Activated T-helper 9 cell treated with anti-CD3 and anti-CD28 coated beads, Interleukin-2, amount 50 U/mL, for 16 hours (primary cell): ENCODE measurements at places on chromosomes 2 and 18.

DNA sequence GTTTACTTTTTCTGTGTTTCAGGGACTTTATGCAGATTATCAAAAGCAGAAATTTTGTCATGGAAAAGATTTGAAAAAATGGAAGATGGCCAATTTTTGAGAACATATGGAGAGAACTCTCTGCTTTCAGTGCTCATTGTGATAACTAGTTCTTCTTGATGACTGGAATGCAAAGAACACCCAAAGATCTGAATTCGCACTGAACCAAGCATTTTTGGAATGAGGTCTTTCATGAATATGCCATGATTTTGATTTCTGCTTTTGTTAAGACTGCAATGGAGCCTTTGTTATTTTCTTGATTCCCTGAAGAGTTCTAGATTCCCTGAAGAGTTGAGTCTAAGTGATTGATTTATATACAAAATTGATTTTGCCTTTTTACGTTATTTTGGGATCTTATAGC, 124.1 kb downstream of the FMNL2 start:
- no peak for DNase-seq

DNA sequence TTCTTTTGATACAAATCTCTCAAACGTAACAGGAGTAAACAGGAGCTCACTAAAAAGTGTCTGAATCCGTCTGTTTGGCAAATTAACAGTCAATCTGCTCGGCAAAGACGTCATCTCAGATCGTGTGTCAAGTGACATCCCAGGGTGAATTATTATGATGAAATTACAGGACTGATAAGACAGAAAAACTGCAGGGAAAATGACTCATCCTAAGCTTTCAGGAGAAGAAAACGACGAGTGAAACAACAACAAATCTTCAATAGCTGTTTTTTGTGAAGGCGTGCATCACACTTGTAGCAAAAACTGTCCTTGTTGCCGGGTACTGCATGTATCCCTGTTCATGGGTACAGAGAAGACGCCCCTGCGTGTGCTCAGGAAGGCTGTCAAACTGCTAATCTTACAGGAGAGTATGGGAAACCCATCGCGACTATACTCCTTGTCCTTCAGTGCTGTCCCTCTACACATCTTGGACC, 24.9 kb downstream of the EPB41L3 start:
- no peak for DNase-seq

DNA sequence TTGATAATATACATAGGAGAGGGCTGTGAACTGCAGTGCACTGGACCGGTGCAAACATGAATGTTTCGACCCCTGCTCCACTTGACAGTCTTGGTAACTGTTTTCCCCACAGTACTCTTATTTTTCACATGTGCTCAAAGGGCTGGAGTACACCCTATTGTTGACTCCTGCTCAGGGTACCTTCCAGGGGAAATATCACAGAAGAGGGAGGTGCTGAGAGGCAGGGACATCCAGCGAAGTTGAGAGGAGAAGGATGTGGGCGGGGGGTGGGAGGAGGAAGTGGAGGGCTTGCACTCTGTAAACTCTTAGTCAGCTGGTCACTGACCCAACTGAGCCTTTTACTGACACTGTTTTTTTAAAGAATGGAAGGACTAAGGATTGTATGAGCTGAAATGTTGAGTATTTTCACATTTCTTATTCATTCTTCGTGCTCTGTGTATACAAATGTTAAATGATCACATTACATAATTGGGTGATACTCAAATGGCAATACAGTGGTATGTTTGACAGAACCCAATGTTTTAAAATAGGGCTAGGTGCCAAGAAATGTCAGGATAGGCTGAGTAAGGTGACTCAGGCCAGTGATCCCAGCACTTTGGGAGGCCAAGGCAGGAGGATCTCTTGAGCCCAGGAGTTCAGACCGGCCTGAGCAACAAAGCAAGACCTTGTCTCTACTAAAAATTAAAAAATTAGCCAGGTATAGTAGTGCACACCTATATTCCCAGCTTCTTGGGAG, 10.0 kb downstream of the INPP4A start:
- no peak for DNase-seq

DNA sequence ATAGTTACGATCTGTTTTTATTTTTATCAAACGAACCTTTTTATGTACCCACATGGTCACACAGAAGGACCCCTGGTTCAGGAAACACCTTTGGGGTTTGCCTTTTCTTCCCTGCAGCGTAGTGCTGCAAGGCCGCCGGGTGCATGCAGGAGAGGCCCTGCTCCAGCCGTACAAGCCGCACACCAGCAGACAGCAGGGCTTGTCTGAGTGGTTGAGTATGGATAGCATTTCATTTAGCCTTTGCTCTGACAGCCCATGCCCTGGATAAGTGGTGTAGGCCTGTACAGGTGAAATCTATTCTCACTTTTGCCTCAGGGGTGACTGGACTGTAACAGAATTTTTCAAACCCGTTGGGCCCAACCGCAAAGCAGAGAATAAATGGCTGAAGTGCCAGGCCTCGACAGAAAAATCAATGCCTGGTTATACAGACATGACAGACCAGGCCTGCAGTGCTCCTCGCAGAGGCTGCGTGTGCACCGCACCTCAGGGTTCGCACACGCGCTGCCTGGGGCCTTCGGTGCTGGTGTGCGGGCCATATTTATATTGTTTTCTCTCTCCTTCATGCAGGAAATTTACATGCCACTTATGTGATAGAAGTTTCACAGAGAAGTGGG, 279.1 kb downstream of the ZNF407 start:
- DNase-seq: no peak

DNA sequence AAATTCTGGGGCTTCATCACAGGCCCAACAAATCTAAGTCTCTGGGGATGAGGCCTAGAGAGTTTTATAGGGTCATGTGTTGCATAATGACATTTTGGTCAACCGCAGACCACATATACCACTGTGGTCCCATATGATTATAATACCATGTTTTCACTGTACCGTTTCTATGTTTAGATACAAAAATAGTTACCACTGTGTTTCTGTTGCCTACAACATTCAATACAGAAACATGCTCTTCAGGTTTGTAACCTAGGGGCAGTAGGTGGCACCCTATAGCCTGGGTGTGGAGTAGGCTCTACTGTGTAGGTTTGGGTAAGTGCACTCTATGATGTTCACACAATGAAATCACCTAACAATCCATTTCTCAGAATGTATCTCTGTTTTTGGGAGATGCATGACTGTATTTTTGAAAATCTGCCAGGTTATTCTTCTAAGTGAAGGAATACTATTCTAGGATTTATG, 485.2 kb downstream of the PTPRM start:
- no peak for DNase-seq

GRCh38 chr18:3869848-3870247, 419.9 kb downstream of the TGIF1 start:
- no peak for DNase-seq

DNA sequence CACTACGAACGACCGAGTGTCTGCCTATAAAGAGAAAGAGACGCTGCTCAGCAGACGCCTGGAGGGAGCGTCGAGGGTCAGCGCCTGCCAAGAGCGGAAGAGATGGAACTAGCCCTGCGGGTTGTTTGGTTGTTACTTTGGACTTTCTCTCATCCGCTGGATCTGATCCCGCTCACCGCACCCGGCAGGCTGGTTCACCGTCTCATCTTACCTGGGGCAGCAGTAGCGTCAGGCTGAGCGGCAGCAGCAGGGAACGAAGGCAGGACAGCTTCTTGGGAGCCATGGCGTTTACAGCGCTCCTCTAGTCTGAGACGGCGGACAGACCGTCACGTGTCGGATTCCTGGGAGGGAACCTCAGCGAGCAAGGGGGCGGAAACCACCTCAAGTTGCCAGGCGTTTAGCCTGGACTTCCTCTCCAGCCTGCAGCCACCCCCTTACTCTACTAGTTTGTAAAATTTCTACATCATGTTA, 1.9 kb downstream of the GLB1L start:
- no peak for DNase-seq

GRCh38 chr2:24049485-24050021, at the start of gene FKBP1B:
FKBP1B (plus strand) TSS chr2:24049741; CDS start chr2:24049850, 109 bp downstream.
- DNase-seq: peak; percentile 36

DNA sequence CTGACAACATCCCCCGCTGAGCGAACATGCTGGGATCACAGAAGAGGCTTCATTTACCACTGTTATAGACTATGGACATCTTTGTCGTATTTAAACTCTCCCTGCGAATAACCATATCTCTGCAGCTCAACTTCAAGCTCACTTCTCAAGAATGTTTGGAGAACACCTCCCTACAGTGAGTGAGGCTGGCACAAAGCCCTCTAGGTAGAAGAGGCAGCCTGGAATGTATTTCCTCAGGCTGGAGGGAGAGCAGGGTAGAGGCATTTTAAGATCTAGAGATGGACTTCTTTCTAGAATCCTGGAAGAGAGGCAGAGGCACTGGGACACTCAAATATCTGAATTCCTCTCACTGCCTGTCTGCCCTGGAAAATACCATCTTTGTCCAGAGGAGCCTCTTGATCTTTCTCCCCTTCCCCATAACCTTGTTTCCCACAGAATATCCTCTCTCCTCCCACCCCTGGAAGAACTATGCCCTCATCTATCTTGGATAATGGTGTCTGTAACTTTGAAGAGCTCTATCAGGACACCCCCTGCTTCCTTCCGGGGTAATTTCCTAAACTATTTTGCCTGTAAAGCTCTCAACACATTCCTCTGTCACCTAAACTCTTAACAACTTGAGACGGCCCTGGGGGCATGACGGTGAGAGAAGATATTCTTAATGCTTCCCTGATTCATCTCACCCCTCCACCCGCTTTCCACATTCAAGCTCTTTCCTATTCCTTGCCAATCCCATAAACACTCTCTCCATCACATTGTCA, 2.4 kb upstream of the ANTXR1 start:
- DNase-seq: no peak

- DNase-seq: no peak
These were observed 144.6 kb downstream of the TDRD15 start for GRCh38 chr2:21268197-21268877.

DNA sequence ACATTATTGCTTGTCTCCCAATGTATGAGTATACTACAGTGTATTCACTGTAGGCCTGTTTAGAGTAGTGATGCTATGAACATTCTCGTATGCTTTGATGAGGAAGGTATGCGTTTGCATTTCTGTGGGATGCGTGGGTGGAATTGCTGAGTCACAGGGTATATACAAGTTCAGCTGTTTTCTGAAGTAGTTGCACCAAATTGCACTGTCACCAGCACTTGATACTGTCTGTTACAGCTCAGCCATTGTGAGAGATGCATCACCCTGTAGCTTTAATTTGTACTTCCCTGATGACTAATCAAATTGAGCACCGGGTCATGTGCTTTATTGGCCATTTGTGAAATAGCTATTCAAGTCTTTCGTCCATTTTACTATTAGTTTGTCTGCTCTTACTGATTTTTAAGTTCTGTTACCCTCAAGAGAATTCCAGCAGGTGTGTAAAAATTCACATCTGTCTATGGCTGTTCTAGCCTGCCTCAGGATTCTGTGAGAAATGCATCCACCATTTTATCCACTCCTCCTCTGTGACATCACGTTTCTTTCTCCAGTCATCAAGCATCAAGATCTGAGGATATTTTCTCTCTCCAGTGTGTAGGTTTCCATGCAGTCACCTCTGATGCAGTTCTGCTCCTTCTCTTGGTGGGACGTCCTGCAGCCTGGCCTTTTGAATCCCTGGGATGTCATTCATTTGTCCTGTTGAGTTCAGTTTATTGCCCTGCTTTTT, 72.5 kb downstream of the DGKD start:
- DNase-seq: peak; percentile 61

- DNase-seq: no peak
These were observed 46.7 kb downstream of the ARHGAP28 start for GRCh38 chr18:6776188-6776587.

GRCh38 chr2:240812721-240813120, 7.3 kb downstream of the KIF1A start:
- DNase-seq: no peak

DNA sequence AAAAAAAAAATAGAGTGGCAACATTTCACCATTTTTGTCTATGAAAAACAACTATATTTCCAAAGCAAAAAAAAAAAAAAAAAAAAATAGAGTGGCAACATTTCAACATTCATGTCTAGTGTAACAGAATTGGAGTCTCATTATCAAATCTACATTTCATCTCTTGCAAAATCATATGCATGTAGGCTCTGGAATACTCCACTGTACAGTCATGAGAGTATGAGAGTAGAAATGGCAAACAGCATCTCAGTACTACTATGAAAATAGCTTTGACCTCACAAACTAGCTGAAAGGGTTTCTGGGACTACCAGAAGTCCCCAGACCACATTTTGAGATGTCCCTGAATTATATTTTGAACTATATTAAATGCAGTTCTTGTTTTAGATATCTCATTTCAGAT, 82.8 kb downstream of the SMAD2 start:
- no peak for DNase-seq

- DNase-seq: no peak
These were observed 20.0 kb upstream of the STAT4 start for GRCh38 chr2:191170773-191171172.

DNA sequence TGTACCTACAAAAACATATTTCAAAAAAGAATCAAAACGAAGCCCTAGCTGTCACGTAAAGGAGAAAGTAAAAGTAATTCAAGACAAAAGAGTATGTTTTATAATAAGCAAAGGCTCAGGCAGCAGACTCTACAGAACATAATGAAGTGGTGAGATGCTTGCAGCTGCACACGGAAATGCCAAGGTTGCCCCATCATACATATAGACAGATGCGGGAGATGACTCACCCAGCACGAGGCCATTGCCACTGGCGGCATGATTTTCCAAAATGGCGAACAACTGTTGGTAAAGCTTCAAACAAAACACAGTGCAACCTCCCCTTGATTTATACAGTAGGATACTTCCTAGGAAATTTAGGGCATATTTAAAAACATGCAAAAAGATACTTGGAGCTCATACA, 26.0 kb upstream of the C1QL2 start:
- no peak for DNase-seq

GRCh38 chr2:907706-908105, 42.9 kb upstream of the SNTG2 start:
- DNase-seq: no peak

GRCh38 chr2:10970666-10971065, 58.9 kb downstream of the KCNF1 start:
- no peak for DNase-seq

DNA sequence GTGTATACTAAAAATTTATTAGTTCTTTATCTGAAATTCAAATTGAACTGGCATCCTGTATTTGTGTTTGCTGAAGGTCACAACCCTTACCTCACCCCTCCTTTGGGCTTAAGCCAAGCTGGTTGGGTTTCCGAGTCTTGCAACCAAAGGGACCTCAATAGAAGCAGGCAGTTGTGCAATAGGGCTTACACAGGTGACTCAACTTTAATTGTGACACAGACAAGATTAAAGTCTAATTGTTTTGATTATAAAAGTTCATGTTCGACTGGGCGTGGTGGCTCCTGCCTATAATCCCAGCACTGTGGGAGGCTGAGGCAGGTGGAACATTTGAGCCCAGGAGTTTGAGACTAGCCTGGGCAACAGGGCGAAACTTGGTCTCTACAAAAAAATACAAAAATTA, 71.5 kb downstream of the RAB31 start:
- DNase-seq: no peak

GRCh38 chr2:64930258-64930671, 58.9 kb upstream of the SLC1A4 start:
- DNase-seq: no peak

GRCh38 chr2:236793023-236794011, 223.7 kb downstream of the ACKR3 start:
- no peak for DNase-seq
